ENCODE measurements at places on chromosomes 3 and 15.

DNA sequence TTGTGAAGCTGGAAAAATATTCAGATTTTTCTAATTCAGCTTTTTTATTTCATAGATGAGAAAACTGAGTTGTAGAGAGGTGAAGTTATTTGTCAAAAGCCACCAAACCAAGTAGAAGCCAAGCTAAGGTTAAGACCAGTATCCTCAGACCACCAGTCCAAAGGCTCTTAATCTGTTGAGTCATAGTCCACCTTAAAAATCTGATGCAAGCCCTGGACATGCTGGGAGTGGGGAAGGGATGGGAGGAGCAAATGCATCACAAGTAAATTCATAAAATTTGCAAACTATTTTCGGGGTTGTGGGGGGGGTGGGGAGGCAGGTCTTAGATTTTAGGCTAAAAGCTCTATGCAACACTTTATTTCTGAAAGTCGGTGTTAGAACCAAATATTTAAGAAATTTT, 307.7 kb upstream of the SEMA6D start:
- no peak for DNase-seq

DNA sequence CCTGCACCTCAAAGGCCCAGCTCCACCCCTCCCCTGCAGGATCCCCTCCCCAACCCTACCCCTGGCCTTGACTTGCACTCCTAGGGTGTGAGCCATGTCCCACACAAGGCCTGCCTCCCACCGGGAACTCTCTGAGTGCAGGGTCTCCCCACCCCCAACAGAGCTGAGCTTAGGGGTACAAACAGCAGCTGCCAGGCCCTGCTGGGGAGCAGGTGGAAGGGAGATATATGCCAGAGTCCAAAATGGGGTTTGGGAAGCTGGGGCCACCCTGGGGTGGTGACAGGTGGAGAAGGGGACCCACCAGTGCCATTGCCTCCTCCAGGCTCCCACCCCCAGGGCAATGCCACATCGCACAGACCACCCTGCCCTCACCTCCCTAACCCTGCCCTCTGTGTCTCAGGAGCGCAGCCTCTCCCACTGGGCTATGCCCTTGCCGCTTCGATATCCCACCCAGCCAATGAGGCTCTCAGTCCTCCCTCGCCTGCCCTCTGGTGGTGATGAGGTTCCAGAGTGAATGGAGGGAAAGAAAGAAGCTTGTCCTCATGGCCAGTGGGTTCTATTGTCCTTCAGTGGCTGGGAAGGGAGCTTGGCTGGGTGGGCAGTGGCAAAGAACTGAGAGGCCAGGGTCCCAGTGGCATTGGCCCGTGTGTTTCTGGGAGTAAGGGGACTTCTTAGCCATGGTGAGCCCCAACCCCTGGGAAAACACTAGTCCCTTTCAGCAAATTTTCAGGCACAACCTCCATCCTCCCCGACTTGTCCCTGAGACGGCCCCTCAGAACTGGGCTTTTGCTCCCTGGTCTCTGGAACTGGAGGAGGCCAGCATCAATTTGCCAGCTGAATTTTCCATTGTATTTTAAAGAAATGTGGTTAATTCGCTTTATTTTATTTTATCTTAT, 46.8 kb downstream of the CYP11A1 start:
- DNase-seq: peak; percentile 43

DNA sequence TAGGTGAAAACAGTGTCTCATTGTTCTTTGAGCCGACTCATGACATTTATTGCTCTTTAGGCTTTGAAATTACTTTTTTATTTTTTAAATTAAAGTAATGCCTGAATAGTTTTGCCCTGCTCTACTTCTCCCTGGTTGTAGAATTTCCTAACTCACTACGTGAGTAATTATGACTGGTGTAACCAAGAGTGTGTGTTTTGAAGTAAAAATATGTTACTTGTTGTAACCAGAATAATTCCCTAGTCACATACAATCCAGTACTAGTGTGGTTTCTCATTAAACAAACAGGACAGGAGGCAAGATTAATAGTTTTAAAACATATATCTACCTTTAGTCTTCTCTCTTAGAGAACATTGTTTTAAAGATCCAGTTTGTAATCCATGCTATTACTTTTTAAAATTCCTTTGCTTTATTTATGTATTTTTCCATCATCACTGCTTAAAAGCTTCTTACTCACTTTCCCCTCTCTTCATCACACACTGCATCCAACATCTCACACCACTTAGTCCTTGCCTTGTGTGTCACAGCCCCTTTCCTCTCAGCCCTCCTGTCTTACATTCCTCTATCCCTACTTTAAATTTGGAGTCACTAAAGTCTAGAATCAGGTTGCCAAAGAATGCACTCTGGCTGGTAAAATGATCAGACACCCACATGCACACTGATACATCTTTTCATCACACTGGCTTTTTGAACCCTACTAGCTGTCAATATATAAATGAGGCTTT, 219.7 kb downstream of the WNT5A start:
- DNase-seq: no peak

DNA sequence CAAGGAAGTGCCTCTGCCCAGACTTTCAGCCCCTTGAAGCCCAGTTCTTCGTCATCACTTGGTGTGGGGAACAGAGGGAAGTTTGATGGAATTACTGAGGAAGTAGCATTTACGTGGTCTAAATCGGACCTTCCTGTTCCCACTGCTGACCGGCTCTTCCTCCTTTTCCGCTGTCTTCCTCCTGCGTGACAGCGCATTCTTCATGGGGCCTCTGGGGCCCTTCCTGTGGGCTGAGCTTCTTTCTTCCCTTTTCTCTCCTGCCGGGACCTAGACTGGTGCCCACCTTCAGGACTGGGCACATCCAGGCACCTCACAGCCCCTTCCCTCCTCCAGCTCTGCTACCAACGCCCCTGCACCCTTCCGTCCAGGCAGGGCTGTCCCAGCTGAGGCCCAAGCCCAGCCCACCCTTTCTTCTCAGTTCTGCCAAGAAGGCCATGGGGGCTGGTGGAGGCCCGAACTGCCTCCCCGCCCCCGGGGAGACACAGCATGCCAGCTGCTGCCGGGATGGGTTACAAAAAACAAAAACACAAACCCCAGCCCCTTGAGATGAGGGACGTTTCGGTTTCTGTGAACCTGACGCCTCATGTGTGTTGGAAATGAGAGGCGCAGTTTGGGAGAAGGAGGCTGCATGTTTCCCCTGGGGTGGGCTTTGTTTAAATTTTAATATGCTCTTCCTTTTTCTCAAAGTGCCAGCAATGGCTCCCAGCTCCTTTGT, 19.1 kb downstream of the ZNF710 start:
- no peak for DNase-seq

GRCh38 chr3:187669675-187670504, at the start of gene SST:
Gene SST (minus strand): TSS chr3:187670394. CDS start chr3:187670291, 103 bp downstream.
- peak; percentile 67 for DNase-seq

All from urothelium cell line (cell line).